ENCODE measurements at places on chromosomes 13 and 19.

- DNase-seq, result no peak
- no peak overlapping the region for H3K27ac ChIP-seq
- H3K4me1 ChIP-seq, result no peaks in the 10 kb centered on the region
- no peaks in the 10 kb centered on the region for H3K27me3 ChIP-seq
Observed at GRCh38 chr19:38702278-38702677, 42.0 kb downstream of the CAPN12 start.

DNA sequence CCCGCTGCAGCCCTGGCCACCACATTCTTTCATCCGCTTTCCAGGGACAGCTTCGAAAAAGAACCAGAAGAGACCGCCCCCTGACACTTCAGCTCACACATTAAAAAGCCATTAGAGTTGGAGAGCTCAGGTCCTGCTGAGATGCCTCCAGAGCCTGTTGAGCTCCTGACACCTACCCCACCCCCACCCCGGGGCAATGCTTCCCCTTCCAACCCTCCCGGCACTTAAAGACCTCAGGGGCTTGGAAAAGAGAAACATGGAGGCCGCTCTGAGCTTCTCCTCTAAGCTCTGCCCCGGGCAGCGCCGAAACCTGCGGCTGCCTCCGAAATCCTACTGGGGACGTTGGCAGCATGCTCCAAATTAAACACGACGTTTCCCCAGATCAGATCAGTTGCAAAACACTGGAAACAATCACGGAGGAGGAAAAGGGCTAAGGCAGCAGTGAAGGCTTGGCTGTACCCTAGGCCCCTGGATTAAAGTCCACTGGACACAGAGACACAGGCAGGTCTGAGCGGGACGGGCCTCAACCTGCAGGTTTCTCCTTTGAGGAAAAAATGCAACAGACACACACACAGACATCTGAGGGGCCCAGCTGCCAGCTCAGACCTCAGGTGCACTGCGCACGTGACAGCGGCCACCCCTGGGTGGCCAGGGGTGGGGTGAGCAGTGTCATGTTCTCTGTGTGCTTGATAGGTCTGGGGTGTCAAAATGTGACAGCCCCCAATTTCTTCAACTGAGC is 9.6 kb downstream of the SH3GL1 start:
- H3K36me3 ChIP-seq, result no peaks in the 10 kb centered on the region
- no peaks in the 10 kb centered on the region for H3K27me3 ChIP-seq
- no peak overlapping the region for H3K4me3 ChIP-seq
- peaks cover 36% of the 10 kb centered on the region for H3K4me1 ChIP-seq

- no peak overlapping the region for H3K4me3 ChIP-seq
- DNase-seq, result no peak
- H3K27me3 ChIP-seq, result peaks cover under 1% of the 10 kb centered on the region
- H3K4me1 ChIP-seq, result no peaks in the 10 kb centered on the region
- no peaks in the 10 kb centered on the region for H3K36me3 ChIP-seq
- no peak overlapping the region for H3K27ac ChIP-seq
Observed at GRCh38 chr19:45146741-45147205, 14.0 kb downstream of the NKPD1 start.

DNA sequence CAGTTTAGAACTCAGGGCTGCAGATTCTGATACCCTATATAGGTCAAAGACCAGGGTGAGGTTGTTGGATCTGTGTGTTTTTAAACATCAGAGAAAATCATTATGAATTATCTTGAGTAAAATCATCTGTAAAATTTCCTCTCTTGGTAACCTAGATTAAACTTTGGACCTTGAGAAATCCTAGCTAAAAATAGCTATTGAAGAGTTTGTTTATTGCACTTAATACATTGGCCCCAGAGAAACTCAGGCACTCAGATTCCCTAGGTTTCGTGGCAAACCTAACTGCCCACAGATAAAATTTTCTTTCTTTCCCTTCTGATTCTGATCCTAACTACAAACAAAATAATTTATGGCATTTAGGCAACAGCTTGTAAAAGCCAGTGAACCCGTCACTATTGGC is 102.3 kb downstream of the GPC6 start:
- H3K4me1 ChIP-seq, result no peaks in the 10 kb centered on the region
- no peaks in the 10 kb centered on the region for H3K27me3 ChIP-seq

- H3K27me3 ChIP-seq, result no peaks in the 10 kb centered on the region
- H3K36me3 ChIP-seq, result no peaks in the 10 kb centered on the region
- H3K27ac ChIP-seq, result no peak overlapping the region
Observed at GRCh38 chr19:42005504-42005903, 11.5 kb upstream of the ATP1A3 start.

- no peak for DNase-seq
- H3K4me1 ChIP-seq, result no peaks in the 10 kb centered on the region
- H3K4me3 ChIP-seq, result no peak overlapping the region
- H3K27ac ChIP-seq, result no peak overlapping the region
Observed at GRCh38 chr13:80524447-80525215, 183.7 kb upstream of the SPRY2 start.

GRCh38 chr19:39060171-39060570 is 24.0 kb upstream of the ACP7 start:
- DNase-seq, result no peak
- H3K27ac ChIP-seq, result no peak overlapping the region
- no peaks in the 10 kb centered on the region for H3K36me3 ChIP-seq
- no peaks in the 10 kb centered on the region for H3K27me3 ChIP-seq
- no peaks in the 10 kb centered on the region for H3K4me1 ChIP-seq
- H3K4me3 ChIP-seq, result no peak overlapping the region

- H3K27ac ChIP-seq, result no peak overlapping the region
- H3K36me3 ChIP-seq, result no peaks in the 10 kb centered on the region
- no peaks in the 10 kb centered on the region for H3K27me3 ChIP-seq
- DNase-seq, result no peak
Observed at GRCh38 chr19:34366738-34367623, 2.0 kb downstream of the GPI start.

DNA sequence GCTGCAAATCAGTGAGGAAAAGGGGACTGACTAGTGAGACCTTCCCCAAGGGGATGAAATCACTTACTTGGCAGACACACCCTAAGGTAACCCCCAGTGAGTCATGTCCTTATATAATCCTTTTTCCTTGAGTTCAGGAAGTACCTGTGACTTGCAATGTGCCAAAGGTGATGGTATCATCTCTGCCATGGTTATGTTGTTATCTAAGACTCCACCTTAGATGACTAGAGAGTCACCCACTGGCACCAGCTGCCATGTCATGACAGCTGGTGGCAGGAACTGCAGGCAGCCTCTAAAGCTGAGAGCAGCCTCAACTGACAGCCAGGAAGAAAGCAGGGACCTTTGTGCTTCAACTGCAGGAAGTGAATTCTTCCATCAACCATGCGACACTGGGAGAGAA is 12.5 kb downstream of the PBX4 start:
- no peak overlapping the region for H3K27ac ChIP-seq
- no peaks in the 10 kb centered on the region for H3K27me3 ChIP-seq
- no peak for DNase-seq
- H3K4me1 ChIP-seq, result no peaks in the 10 kb centered on the region
- no peak overlapping the region for H3K4me3 ChIP-seq
- no peaks in the 10 kb centered on the region for H3K36me3 ChIP-seq

- DNase-seq, result peak; percentile 31
- no peaks in the 10 kb centered on the region for H3K4me1 ChIP-seq
- H3K36me3 ChIP-seq, result no peaks in the 10 kb centered on the region
- H3K4me3 ChIP-seq, result no peak overlapping the region
- no peaks in the 10 kb centered on the region for H3K27me3 ChIP-seq
Observed at GRCh38 chr13:51832471-51833152, 12.4 kb downstream of the TMEM272 start.

DNA sequence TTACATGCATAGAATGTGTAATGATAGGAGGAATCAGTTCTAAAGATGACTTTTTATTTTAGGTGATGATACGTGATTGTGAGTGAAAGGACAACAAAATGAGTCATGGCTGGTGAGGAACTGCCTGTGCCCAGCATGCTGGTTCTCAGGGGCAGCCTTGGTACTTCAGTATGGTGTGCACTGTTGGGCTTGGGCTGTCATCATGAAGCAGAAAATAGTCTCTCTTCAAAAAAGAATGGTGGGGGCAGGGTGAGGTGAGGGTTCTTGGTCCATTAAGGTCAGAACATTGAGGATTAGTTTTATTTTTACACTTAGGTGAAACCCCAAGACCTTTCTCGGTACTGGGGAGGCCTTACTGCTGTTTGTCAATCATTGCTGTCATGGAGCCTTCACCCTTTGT is 309.5 kb downstream of the MTUS2 start:
- no peaks in the 10 kb centered on the region for H3K27me3 ChIP-seq
- H3K27ac ChIP-seq, result no peak overlapping the region
- H3K36me3 ChIP-seq, result no peaks in the 10 kb centered on the region
- H3K4me3 ChIP-seq, result no peak overlapping the region

GRCh38 chr19:57031106-57031505 is 88.7 kb upstream of the USP29 start:
- no peak for DNase-seq
- no peaks in the 10 kb centered on the region for H3K27me3 ChIP-seq

DNA sequence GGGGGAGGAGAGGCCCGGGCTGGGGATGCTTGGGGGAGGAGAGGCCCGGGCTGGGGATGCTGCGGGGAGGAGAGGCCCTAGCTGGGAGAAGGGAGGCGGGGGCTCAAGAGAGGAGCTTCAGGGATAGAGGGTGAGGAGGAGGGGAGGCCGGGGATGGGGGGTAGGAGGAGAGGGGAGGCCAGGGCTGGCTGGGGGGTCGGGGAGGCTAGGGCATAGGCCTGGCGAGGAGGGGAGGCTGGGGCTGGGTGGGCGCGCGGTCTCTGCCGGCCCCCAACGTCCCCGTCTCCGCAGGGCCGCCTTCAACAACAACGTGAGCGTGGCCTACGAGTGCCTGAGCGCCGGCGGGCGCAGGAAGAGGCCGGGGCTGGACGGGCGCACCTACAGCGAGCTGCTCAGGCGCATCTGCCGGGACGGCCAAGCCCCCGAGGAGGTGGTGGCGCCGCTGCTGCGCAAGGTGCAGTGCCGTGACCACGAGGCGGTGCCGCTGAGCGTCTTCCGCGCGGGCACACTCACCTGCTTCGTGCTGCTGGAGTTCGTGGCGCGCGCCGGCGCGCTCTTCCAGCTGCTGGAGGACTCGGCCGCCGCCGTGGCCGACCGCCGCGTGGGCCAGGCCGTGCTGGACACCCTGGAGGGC is 11.4 kb downstream of the TPGS1 start:
- no peaks in the 10 kb centered on the region for H3K27me3 ChIP-seq
- peak; percentile 75 for DNase-seq

DNA sequence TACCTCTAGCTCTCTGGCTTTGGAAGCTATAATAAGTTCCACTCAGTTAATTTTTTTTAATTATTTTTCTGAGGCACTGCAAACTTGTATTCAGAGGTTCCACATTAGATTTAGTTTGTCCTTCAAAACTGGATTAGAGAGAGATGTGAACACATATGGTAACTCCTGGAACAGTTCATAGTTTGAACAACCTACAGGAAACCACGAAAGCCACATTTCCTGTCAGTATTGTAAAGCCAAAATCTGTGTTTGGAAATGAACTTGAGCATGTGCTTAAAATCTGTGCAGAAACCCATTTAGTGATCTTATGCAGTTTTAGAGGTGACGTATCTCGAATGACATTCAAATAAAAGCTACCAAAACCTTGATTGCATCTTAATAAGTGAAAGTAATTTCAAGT is 1952.0 kb downstream of the OLFM4 start:
- H3K27ac ChIP-seq, result no peak overlapping the region
- H3K36me3 ChIP-seq, result no peaks in the 10 kb centered on the region
- no peaks in the 10 kb centered on the region for H3K27me3 ChIP-seq
- DNase-seq, result no peak

GRCh38 chr19:46720503-46721239 is 3.8 kb upstream of the PRKD2 start:
- no peak overlapping the region for H3K27ac ChIP-seq
- H3K36me3 ChIP-seq, result peaks cover 6% of the 10 kb centered on the region
- no peak for DNase-seq

DNA sequence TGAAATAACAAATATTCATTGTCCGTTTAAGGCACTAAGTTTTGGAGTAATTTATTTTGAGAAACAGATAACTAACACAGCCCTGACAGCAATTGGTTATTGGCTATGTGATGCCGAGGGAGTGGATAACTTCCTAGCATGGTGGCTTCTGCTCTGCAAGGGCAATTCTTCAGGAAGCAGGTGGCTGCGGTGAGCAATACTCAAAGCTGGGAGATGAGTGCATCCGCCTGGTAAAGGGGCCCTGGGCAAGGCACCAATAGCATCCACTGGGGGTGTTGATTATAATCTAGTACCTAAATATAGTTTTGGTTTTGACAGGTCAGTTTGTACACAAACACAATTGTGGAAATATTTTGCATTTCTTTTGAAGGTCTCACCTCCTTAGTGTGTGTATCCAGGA is 41.0 kb downstream of the CCDC70 start:
- H3K27me3 ChIP-seq, result no peaks in the 10 kb centered on the region
- no peak overlapping the region for H3K27ac ChIP-seq
- no peaks in the 10 kb centered on the region for H3K36me3 ChIP-seq
- DNase-seq, result no peak

- DNase-seq, result no peak
- no peaks in the 10 kb centered on the region for H3K27me3 ChIP-seq
Observed at GRCh38 chr13:26497968-26498511, 59.4 kb upstream of the WASF3 start.

DNA sequence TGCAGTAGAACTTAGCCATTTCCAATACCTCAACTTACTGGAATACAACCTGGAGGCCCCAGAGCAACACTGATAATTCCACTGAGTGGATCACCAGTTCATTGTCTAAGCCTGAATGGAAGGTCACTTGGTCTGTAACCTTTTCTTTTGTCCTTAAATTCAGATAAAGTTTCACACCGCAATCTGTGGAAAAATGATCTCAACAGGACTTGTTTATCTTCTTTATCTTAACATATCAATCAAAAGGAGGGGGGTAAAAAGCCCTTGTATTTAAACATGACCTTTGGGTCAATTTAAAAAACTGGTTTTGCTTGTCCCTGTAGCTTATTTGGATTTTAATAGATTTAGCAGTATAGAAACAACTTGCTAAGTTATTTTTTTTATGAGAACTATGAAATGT is 21.6 kb downstream of the SAE1 start:
- no peaks in the 10 kb centered on the region for H3K36me3 ChIP-seq
- peaks cover 14% of the 10 kb centered on the region for H3K4me1 ChIP-seq
- peak overlapping the region; percentile 32 for H3K27ac ChIP-seq
- no peak for DNase-seq
- no peak overlapping the region for H3K4me3 ChIP-seq
- H3K27me3 ChIP-seq, result no peaks in the 10 kb centered on the region

- no peaks in the 10 kb centered on the region for H3K27me3 ChIP-seq
- no peaks in the 10 kb centered on the region for H3K36me3 ChIP-seq
- no peak overlapping the region for H3K27ac ChIP-seq
Observed at GRCh38 chr13:75250526-75251178, 231.3 kb downstream of the TBC1D4 start.

DNA sequence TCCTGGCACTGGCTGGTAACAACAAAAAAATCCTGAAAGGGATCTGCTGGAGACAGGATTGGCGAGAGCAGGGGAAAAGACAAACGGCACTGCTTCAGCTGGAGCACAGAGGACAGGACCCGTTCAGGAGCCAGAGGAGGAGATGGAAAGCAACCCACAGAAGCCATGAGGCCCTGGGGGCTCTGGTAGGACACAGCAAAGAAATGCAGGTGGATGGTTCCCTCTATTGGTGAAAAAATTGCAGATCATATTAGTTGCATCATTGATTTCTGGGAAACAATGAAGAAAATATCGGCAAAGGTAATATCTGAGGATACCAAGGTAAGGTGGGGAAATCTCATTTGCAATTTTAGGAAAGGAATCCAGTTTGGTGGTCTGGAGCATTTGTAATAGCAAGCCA is 25.7 kb upstream of the TPP2 start:
- no peak overlapping the region for H3K27ac ChIP-seq
- no peaks in the 10 kb centered on the region for H3K27me3 ChIP-seq
- H3K36me3 ChIP-seq, result no peaks in the 10 kb centered on the region
- no peak overlapping the region for H3K4me3 ChIP-seq
